Occipital lobe (tissue), 3 donors: ENCODE measurements at places on chromosomes 6 and 20. TPM values are rescaled to one million over a fixed set of nuclear protein-coding genes. Genes with fewer than 3 reads are reported as not detected.

OR2J3 gene
- not detected for total RNA-seq

MDFI gene
- 11.7 TPM for total RNA-seq

CPXM1 gene
- 7.8 TPM for total RNA-seq

GRM1 gene
- 22.3 TPM for total RNA-seq

DSP gene
- 7.6 TPM for total RNA-seq

VIP gene
- total RNA-seq = 4.8 TPM

OPRM1 gene
- 1.7 TPM for total RNA-seq

STK38 gene
- 11.9 TPM for total RNA-seq

SLC22A7 gene
- total RNA-seq = 0.31 TPM

VWA7 gene
- 0.31 TPM for total RNA-seq

TCP11 gene
- 0.31 TPM for total RNA-seq

XKR7 gene
- 12.6 TPM for total RNA-seq

CPNE1 gene
- 55.1 TPM for total RNA-seq

SEL1L2 gene
- total RNA-seq = 0.62 TPM

GTF3C6 gene
- 44.8 TPM for total RNA-seq

C20orf141 gene
- total RNA-seq = not detected

FAM209B gene
- total RNA-seq = not detected

LKAAEAR1 gene
- total RNA-seq = 0.78 TPM

ABCF1 gene
- 17.5 TPM for total RNA-seq

PROKR2 gene
- 40.4 TPM for total RNA-seq

C6orf15 gene
- not detected for total RNA-seq

CBLN4 gene
- 1.9 TPM for total RNA-seq

ASXL1 gene
- 70.2 TPM for total RNA-seq

CST4 gene
- not detected for total RNA-seq

SLC13A3 gene
- 10.8 TPM for total RNA-seq

CENPQ gene
- 5.6 TPM for total RNA-seq

TRAPPC3L gene
- not detected for total RNA-seq

CCN5 gene
- not detected for total RNA-seq

DLL1 gene
- 11.9 TPM for total RNA-seq

TMC2 gene
- total RNA-seq = 1.7 TPM
